Stimulated activated CD8-positive, alpha-beta memory T cell treated with anti-CD3 and anti-CD28 coated beads, Interleukin-4, amount 100 ng/mL, for 24 hours (primary cell): ENCODE measurements at places on chromosomes 11 and 22.

DNA sequence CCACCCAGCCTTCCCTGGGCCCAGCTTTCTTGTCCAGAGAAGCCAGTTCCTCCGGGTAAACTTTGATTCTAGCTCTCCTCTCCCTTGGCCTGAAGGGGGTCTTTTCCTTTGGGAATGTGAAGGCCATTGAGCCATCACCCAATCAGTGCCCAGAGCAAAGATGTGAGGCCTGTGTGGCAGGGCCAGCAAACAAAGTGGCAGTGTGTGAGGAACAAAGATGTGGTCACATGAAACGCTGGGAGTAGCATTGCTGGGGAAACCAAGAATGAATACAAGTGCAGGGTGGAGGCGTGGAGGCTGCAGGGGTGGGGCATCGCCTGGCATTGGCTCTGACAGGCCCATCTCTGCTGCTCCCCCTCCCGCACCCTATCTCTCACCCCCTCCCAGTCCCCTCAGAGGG is 91.9 kb upstream of the BID start:
- no peak for DNase-seq

GRCh38 chr11:131385763-131386390 is 15.5 kb downstream of the NTM start:
- DNase-seq, result no peak

DNA sequence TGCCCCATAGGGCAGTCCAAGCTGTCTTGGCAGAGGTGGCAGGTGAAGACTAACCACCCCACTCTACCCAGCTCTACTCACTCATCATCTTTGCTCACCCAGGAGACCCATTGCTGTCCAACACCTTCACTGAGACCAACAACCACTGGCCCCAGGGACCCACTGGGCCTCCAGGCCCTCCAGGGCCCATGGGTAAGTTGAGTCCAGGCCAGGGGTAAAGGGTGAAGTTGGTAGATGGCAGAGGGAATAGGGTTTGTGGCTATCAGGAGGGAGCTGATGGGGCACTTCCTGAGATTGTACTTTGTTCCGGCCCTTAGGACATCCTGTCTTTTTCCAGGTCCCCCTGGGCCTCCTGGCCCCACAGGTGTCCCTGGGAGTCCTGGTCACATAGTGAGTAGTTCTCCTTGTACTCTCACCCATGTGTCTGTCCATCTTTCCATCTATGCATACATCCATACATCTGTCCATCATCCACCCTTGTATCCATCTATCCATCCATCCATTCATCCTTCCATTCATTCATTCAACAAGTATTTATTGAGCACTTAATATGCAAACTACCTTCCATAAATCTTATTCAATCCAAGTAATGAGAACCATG is 27.7 kb downstream of the EMID1 start:
- no peak for DNase-seq

DNA sequence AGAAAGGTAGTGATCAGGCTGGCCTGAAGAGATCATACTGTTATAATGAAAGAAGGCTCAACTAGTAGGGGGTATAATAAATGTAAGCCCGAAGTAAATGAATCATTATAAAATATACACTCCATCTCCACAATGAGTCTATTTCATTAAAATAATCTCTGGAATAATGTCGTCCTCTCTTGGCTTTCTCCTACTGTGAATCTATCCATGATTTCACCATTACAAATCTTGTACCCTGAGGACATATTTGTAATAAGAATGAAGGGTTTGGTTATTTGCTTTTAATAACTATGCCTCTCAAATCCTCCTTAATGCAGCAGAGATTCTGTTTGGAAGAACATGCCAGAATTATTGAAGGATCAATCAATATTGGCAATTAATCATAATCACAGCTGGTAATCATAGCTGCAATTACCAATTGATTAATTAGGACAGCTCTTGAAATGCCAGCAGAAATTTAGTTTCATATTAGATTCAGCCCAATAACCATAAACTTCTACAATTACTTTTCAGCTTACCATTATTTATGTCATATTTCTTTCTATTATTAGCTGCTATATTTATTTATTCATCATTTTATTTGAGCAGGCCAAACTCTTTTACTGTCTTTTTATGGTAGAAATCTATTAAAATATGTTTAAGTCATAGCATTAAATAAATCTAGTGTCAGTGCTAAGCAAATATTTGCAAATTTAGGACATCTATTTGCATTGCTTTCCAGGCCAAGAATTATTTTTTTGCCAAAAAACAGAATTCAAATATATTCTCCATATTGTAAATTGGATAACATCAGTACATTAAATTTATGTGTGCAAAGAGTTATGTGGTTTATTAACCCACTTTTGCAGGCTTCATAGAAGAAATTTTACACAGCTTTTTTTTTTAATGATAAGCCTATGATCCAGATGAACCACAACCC is 588.4 kb upstream of the LRRC4C start:
- no peak for DNase-seq

GRCh38 chr11:13761716-13762115 is 93.2 kb downstream of the FAR1 start:
- no peak for DNase-seq

DNA sequence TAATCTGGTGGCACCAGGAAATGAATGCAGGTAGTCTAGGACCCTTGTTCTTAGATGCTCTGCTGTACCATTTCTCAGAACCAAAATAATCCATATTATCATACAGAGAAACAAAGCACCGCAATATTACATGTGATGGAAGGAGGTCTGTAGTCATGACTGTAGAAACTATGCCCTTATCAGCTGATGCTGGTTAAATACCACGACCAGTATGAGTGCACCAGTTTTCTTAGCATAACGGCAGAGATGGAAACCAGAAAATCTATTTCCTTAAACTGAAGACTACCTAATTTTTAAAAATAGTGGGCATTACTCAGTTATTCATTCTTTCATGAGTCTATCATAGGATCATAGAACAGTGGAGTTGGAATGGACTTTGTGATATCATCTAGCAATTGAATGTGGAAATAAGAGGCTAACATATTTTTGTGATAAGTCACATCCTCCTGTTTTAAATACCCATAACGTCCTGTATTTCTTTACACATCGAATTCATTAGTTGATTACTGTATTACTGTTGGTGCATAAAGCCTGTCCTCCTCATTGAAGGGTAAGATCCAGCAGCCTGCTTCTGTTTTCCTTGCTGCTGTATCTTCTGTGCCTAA is 15.1 kb downstream of the JHY start:
- DNase-seq, result no peak

DNA sequence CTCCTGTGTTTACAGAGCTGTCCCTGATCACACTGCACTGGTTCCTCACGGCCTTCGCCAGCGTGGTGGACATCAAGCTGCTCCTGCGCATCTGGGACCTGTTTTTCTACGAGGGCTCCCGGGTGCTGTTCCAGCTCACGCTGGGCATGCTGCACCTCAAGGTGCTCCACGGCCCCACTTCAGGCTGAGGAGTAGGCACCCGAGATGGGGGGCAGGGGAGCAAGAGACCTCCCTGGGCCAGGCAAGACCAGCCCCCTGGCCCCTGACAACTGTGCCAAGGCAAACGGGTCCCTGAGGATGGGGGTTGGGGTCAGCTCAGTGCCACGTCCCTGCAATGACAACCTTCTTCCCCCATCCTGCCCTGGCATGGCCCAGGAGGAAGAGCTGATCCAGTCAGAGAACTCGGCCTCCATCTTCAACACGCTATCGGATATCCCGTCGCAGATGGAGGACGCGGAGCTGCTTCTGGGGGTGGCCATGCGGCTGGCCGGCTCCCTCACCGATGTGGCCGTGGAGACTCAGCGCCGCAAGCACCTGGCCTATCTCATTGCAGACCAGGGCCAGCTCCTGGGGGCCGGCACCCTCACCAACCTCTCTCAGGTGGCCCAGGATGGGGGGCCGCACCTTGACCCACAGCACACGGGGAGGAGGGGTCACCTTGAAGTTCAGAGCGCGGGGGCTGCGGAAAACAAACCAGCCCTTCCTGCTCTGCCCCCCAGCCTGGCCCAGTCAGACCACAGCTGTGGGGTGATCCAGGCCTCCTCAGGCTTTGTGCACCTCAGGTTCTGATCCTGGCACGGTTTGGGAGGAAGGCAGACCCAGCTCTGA is 35.9 kb downstream of the SGSM3 start:
- no peak for DNase-seq

DNA sequence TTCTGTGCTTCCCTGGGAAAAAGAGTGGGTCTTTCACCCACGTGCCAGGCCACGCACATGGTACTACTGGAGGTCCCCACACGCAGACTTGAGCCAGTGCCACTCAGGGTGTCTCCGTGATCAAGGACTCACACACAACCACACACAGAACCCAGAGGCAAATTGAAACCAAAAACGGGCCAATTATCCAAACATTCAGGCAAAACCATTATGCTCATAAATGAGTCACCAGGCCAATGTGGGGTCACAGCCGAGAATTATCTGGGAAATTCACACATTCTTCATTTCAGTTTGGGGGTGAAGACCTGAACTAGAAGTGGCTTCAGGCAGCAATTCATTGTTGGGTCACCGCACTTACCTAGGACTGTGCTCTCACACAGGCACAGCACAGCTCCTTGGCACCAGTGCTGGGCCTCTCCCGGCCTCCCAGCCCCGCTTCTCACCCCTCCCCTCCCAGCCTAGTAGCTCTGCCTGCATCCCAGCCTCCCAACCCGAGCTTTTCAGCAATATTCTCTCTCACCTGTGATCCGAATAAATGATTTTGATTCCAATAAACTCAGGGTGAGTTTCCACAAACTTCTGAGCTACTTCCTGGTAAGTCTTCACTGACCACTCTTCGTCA is 28.0 kb downstream of the ADA2 start:
- no peak for DNase-seq

- no peak for DNase-seq
These were observed 13.7 kb downstream of the AMOTL1 start for GRCh38 chr11:94781837-94782236.

DNA sequence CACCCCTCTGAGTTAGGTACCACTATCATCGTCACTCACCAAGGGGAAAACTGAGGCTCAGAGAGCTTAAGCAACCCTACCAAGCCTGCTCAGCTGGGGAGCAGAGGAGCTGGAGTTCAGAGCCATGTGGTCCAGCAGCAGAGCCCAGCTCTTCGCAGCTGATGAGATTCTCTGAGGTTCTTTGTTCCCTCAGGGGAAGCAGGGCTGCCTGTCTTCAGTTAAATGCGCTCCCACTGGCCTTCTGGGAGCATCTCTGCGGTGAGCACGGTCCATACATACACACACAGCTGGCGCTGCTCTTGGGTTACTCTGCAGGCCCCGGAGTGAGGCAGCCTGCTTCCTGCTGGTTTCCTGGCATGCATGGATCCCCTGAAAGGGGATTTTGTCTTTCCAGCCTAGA is 5.2 kb upstream of the PTGDR2 start:
- no peak for DNase-seq

GRCh38 chr22:39205344-39206021 is 39.3 kb downstream of the PDGFB start:
- peak; percentile 36 for DNase-seq

- DNase-seq, result no peak
These were observed 1.0 kb upstream of the BRSK2 start for GRCh38 chr11:1388763-1389102.

DNA sequence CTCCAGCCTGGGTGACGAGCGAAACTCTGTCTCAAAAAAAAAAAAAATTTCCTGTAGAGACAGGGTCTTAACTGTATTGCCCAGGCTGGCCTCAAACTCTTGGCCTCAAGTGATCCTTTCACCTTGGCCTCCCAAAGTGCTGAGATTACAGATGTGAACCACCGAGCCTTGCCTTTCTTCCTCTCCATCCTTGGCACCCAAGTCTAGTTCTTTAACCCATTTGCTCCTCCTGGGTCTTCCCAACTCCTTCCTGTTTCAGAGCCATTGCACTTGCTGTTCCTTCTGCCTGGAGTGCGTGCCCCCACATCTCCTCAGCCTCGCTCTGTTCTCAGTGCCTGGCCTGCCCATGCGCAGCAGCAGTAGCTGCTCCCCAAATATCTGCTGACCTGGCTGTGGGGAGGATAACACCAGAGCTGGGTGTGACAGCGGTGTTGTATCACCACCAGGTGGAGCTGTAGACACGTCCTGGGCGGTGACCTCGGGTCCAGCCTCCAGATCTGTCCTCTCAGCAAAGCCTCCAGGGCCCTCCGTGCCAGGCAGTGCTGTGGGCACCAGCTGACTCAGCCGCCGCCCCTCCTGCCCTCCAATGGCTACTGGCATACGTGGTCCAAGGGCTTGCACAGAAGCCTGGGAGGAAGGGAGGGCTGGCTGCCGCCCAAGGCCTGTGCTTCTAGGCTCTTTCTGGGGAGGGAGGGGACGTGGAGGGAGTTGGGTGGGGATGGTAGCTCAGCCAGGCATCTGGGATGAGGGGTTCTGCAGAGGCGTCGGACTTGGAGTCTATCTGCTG is 22.0 kb downstream of the TEF start:
- DNase-seq, result peak; percentile 70

- DNase-seq, result no peak
These were observed 50.1 kb upstream of the RASSF10 start for GRCh38 chr11:12958986-12959385.

- DNase-seq, result no peak
These were observed 1.0 kb upstream of the TUBA8 start for GRCh38 chr22:18109410-18110193.

DNA sequence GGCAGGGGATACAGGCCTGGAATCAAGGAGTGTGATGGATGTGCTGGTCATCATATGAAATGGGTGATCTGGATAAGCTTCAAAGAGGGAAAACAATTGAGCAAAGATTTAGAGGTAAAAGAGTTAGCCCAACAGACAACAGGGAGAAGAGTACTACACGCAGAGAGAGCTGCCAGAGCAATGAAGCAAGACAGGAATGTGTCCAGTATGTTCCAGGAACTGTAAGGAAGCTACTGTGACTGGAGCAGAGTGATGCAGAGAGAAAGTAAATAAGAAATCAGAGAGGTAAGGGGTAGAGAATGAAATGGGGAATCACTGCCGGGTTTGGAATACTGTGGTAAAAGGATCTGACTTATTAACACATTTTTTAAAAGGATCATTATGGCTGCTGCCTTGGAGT is 255.1 kb downstream of the DCDC1 start:
- no peak for DNase-seq

- DNase-seq, result no peak
These were observed 7.7 kb upstream of the SIPA1 start for GRCh38 chr11:65630215-65630614.

- DNase-seq, result no peak
These were observed 13.0 kb upstream of the TUB start for GRCh38 chr11:8067929-8068575.

DNA sequence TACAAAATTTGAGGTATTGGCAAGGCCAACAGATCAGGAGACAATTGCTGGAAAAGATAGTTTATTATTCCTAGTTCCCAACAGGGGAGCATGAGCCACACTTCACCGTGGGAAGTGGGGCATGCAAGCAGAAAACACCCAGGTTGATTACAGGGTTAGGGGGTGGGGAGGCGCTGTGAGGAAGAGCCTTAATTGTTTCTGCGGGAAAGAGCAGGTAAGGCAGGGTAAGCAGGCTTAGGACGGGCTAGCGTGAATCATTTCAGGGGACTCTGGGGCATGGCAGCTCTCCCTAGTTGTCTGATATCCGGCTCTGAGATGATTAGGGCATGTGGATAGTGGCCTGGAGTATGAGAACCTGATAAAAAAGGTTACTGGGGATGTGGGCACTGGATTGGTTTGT is 20.7 kb upstream of the HTR3A start:
- no peak for DNase-seq
